ENCODE measurements at places on chromosomes 4 and X. TPM values are rescaled to one million over a fixed set of nuclear protein-coding genes. Genes with fewer than 3 reads are reported as not detected.

Gene ZNF157
- total RNA-seq = 0.58 TPM

DNA sequence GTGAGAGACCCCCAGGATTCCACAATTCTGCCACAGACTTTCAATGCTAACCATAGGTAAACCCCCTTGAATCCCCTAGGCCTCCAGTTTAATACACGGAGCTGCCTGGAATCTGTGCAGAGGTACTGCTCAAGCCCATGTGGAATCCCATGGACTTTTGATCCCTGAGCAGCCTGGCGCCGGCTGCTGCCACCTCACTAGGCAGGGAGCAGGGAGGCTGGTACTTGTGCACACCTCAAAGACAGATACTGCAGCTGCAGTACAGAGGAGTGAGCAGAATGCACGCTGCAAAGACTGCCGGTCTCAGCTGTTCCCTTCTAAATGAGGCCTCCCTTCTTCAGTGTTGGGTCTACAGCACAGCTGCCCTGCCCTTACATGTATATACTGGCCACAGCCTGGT is 79.4 kb downstream of the RPS6KA6 start:
- peaks cover 6% of the 10 kb centered on the region for H3K36me3 ChIP-seq
- no peak for DNase-seq
- no peaks in the 10 kb centered on the region for H3K4me1 ChIP-seq
- H3K27ac ChIP-seq = no peak overlapping the region

DNA sequence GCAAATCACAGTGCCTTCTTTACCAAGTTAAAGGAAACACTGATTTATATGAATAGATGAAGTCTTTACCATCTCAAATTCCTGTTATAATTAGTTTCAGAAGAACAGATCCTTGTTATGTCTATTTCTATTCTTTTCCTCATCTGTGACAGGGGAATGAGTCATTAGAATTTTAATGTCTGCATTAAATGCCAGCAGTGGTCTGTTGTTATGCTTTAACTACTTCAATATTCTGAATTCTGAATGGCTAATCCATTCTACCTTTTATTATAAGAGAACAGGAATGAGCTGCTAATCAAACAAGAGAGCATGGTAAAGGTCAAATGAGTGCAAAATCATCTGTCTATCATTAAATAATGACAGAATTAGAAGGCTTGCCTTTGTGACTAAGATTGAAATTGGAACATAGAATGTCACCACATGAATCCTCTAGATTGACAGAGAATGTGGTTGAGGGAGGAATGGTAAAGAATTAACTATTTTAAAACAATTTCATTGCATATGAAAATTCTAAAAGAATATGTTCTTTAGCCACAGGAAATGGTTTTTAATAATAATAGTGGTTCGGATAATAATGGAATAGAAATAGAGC is 935.5 kb downstream of the ADGRL3 start:
- H3K36me3 ChIP-seq = no peaks in the 10 kb centered on the region
- DNase-seq = no peak
- no peak overlapping the region for H3K4me3 ChIP-seq
- no peaks in the 10 kb centered on the region for H3K27me3 ChIP-seq
- H3K27ac ChIP-seq = no peak overlapping the region

Gene STK32B
- total RNA-seq = 3.0 TPM

DNA sequence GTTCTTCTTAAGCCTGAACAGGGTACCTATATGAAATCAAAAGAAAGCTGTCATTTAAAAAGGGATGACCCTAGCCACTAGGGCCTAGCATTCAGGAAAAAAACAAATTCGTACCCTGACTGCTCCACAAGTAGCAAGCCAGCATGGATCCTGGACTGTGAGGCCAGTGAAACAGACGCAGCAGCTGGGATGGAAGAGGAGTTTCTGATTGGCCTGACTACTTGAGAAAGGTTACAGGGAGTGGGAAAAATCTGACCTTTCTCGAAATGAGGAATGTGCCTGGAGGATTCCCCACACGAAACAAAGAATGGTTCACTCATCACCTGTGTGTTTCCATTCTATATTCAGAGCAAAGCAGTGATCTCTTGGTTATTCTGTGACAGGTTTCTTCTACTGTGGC is 87.6 kb upstream of the JADE1 start:
- no peaks in the 10 kb centered on the region for H3K36me3 ChIP-seq
- H3K27ac ChIP-seq = no peak overlapping the region
- DNase-seq = no peak
- H3K27me3 ChIP-seq = no peaks in the 10 kb centered on the region
- H3K4me3 ChIP-seq = no peak overlapping the region

- no peaks in the 10 kb centered on the region for H3K36me3 ChIP-seq
- no peak overlapping the region for H3K27ac ChIP-seq
- no peak overlapping the region for H3K4me3 ChIP-seq
- no peaks in the 10 kb centered on the region for H3K27me3 ChIP-seq
- no peaks in the 10 kb centered on the region for H3K4me1 ChIP-seq
- DNase-seq = no peak
Observed at GRCh38 chrX:33307911-33308354, 96.6 kb upstream of the DMD start.

DNA sequence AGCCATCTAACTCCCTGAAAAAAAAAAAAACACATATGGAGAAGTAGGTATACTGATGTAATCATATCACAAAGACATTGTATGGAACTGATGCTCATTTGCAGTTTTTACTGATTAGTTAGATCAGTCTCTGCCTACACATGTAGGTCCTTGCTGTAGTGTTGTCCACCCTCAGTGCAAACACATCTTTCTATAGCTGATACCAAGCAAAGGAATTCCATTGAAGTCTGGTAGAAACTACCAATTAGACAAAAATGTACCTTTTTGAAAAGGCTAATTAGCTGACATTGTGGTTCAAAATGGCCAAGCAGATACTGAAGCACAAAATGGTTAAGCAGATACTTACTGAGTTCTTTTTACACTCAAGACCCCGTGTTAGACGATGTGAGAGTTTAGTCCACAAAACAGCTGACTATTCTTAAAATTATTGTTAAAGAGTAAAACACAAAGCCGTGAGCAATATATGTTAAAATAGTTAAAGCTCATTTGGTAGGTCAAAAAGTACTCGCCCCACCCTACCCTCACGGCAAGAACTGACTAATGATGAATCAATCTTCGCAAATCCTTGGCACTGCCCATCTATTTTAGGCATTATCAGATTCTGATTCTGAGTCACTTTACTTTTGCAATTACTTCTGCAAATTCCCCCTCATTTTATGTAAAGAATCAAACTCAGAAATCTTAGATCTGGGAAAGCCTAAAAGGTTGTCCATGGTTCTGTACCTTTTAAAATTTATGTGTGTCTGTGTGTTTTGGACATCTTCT is 40.4 kb downstream of the COL4A6 start:
- no peaks in the 10 kb centered on the region for H3K36me3 ChIP-seq
- H3K4me1 ChIP-seq = peaks cover 25% of the 10 kb centered on the region
- DNase-seq = no peak
- H3K27ac ChIP-seq = peak overlapping the region; percentile 86
- no peak overlapping the region for H3K4me3 ChIP-seq
- H3K27me3 ChIP-seq = no peaks in the 10 kb centered on the region
